ENCODE measurements at places on chromosomes 11 and 22.

DNA sequence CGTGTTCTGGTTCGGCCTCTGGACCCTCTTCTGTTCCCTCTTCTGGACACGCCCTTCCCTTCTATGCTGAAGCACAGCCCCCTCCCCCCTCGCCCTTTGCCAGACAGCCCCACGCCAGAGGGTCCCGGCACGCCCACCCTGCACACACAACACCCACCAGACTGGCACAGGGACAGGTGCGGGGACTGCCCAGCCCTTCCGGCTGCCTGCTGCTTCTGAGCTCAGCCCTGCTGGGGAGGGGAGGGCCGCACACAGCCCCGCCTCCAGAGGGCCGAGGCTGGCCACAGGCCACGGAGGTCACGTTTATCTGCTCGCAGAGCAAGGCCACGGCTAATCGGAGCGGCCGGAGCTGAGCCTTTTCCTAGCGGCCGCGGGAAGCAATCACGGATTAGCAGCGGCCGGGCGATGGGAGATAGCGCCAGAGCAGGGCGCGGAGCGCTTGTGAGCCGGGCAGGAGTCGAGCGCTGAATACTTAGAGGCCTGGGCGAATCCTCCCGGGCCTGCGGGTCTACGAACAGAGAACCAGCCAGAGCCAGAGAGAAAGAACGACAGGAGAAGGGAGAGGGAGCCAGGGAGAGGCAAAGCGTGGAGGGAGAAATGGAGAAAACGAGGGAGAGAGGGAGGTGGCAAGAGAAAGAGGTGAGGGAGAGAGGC, 21.5 kb downstream of the OTUB1 start:
- no peak for DNase-seq

DNA sequence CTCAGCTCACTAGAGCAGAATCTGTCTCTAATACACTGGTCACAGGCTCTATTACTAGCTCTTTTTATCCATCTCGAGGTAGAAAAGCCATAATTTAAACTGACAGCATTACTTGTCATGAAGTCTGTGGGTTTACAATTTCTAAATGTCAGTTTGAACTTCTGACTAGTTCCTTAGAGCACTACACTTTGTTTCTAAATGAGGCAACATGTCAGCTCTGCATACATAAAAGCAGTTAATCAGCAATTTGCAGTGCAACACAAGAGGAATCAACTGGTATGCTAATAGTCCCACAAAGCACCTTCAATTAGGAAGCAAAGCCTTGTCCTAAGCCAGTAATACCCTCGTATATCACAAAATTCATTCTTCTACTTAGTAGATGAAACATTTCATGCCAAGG, 321.3 kb downstream of the TTC28 start:
- DNase-seq: no peak

- no peak for DNase-seq
Observed at GRCh38 chr11:120339394-120339890, 3.2 kb downstream of the ARHGEF12 start.

GRCh38 chr11:75276186-75276585, 35.6 kb downstream of the TPBGL start:
- DNase-seq: no peak

- no peak for DNase-seq
Observed at GRCh38 chr22:43013355-43014315, 1.3 kb downstream of the PACSIN2 start.

DNA sequence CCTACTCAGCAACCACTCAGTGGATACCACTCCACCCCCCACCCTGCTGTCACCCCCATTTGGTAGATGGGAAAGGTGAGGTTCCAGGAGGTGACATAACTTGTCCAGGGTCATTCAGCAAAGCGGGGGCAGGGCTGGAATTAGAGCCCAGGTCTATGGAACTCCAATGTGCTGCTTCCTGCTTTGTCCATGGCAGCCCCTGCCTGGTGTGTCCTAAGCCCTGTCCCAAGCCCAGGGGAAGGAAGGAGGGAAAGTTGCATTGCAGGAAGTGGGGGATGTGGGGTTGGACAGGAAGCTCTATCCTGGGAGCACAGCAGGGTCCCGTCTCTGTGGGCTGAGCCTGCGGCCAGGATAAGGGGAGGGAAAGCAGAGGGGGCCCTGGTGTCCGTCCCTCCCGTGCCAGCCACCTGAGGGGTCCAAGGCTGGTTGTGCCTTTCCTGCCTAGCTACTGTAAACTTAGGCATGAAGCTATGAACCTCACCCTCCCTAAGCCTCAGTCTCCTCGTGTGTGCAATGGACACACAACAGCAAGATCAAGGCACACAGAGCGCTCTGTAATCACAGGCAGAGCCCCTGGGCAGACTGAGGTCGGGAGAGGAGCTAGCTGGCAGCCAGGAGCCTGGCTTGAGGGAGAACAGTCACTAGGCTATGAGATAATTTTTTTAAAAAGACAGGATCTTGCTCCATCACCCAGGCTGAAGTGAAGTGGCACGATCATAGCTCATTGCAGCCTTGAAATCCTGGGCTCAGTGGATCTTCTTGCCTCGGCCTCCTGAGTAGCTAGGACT, 12.9 kb downstream of the GAL3ST1 start:
- no peak for DNase-seq

- DNase-seq: no peak
Observed at GRCh38 chr11:119617340-119617713, 111.7 kb downstream of the NECTIN1 start.

GRCh38 chr11:66915866-66916265, 42.3 kb downstream of the PC start:
- DNase-seq: no peak

- no peak for DNase-seq
Observed at GRCh38 chr11:90234977-90235376, 12.1 kb upstream of the CHORDC1 start.

GRCh38 chr11:98979205-98979604, 41.5 kb upstream of the CNTN5 start:
- no peak for DNase-seq

- DNase-seq: no peak
Observed at GRCh38 chr22:36541831-36542411, 13.0 kb upstream of the EIF3D start.

DNA sequence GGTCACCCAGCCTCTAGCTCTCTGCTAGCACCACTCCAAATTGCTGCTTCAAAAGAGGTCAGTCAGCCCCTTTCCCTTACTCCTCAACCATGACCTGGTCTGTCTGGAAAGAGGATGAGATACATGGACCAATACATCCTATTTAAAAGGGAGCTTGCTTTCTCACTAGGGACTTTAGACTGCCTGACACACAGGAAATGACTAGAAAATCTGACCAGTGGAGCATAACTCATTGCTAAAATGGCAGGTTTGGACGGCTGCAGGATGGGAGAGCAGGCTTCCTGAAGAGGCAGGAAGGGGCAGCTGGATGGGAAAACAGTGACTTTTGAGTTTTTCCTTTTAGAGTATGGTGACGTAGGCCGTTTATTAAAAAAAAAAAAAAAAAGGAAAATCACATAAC, 25.3 kb downstream of the STIM1 start:
- peak; percentile 74 for DNase-seq

GRCh38 chr11:124199702-124200101, 16.6 kb downstream of the OR10D3 start:
- no peak for DNase-seq
